ENCODE measurements at places on chromosomes 5 and 9.

DNA sequence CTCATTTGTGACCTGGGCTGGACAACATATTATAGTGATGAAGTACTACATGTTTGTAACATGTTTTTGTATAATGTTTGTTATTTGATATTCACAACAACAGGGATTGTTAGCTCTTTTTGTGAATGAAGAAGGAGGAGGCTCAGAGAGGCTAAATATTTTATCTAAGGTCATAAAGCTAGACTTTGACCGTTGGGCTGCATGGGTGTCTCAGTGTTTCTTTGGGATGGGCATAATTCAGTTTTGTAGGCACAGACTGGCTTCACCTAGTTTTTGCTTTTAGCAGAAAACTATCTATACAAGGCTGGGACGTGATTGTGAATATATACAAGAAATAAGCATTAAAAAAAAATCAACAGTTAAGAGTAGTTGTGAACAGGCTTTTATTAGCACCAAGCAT, 15.0 kb upstream of the GNG10 start:
- no peak for DNase-seq

GRCh38 chr5:8557728-8558127, 688.8 kb downstream of the MTRR start:
- DNase-seq, result no peak

DNA sequence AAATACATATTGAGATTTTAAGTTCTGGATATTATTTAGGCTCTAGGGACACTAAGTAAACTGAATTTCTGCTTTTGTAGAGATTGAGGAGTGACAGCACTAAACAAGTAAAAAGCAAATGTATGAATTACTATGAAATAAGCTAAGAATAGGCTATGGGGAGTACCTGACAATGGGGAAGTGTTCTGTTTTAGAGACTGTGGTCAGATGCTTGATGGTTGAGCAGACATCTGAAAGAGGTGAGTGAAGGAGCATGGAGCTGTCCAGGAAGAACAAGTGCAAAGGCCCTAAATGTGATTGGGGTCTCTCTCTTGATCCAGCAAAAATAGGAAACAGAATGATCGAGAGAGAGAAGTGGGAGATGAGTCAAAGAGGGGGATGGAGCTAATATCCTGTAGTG, 111.7 kb downstream of the JAKMIP2 start:
- DNase-seq, result no peak

- DNase-seq, result no peak
These were observed 9.0 kb downstream of the PPP3R2 start for GRCh38 chr9:101585740-101586139.

DNA sequence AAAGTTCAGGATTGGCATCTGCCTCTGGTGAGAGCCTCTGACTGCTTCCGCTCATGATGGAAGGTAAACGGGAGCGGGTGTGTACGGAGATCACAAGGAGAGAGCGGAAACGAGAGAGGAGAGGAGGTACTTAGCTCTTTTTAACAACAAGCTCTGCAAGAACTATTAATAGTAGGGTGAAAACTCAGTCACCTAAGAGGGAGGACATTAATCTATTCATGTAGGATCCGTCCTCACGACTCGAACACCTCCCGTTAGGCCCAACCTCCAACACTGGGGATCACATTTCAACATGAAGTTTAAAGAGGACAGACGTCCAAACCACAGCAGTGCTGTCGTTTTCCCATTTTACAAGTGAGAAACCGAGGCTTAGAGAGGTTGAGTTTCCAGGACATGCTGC, 173.7 kb downstream of the SLC28A3 start:
- no peak for DNase-seq

DNA sequence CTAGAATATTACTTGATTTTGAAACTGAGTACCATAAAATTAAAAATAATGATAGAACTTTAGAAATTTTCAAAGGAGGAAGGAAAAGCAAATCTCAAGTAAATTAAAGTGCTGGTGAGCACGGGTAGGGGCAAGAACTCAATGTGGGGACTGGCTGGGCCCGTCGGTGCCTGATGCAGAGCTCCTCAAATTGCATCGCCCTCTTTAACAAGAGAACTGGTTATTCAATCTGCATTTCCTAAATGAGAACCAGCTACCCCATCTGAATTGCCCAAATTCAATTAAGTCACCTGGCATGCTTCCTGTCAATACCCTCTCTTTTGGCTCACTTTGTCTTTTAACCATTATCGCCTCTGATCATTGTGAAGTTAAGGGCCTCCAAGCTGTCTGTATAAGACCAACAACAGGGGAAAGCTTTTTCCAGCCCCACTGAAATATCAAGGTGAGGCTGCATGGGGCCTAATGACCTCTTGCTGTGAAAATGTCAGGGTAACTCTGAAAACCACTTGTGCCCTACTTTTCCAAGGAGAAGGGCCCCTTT, 316.7 kb downstream of the SLIT3 start:
- DNase-seq, result no peak

GRCh38 chr5:59460368-59461153, 433.0 kb downstream of the PDE4D start:
- no peak for DNase-seq

GRCh38 chr9:71774920-71775319, 6.6 kb upstream of the CEMIP2 start:
- no peak for DNase-seq

DNA sequence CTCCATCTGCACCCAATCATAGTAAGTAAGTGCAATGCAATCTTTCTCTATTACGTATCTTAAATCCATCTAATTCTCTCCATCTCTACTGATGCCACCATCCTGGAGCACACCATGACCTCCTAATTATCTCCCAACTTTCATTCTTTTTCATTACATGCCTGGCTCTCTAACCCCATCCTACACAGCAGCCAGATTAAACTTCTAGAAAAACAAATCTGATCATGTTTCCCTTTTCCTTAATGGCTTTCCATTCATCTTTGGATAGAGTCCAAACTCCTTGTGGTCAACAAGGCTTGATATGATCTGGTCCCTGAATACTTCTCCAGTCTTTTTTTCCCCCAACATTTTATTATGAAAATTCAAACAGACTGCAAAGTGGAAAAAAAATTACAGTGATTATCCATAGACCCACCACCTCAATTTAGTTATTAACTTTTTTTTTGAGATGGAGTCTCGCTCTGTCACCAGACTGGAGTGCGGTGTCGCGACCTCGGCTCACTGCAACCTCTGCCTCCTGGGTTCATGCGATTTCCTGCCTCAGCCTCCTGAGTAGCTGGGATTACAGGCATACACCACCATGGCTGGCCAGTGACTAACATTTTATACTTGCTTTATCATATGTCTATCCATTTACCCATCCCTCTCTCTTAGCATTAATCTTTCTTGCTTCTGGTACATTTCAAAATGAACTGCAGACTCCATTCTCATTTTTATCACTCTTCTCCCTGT, 5.2 kb downstream of the PPP2R2B start:
- no peak for DNase-seq

DNA sequence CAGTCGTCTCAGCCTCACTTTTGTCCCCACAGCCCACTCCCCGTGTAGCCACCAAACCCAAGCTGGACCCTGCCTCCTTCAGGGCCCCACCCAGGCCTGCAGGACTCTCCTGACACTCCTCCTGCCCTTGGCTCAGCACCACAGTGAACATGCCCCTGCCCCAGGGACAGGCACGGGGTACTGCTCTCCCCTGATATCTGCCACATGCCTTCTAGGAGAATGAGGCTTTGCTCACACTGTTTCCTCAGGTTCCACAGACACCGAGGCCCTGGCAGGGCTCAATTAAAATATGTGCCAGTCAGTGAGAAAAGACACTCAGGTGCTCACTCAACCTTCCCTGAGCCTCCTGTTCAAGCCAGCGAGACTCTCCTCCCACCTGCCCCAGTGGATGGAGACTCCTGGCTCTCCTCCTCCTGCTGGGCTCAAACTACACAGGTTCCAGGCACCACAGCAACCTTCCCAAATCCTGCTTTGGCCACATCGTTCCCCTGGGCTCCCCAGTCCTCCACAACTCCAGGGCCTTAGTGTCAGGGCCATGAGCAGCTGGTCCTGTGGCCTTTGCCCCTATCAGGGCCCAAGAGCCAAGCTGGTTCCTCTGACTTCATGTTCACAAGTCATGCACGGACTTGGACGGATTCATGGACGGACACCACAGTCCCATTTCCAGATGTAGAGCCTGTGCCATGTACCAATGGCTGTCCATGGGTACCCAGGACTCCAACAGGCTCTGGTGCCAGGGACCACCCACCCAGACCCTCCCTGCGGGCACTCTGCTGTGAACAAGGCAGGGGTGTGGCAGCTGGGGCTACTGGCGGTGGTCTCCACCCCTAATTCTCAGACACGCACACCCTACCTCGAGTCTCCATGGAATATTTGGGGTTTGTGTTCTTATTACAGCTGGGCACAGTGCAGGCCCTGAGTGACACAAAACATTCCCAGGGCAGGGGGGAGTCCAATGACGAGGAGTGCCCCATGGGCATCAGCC, 36.6 kb downstream of the BICD2 start:
- no peak for DNase-seq

DNA sequence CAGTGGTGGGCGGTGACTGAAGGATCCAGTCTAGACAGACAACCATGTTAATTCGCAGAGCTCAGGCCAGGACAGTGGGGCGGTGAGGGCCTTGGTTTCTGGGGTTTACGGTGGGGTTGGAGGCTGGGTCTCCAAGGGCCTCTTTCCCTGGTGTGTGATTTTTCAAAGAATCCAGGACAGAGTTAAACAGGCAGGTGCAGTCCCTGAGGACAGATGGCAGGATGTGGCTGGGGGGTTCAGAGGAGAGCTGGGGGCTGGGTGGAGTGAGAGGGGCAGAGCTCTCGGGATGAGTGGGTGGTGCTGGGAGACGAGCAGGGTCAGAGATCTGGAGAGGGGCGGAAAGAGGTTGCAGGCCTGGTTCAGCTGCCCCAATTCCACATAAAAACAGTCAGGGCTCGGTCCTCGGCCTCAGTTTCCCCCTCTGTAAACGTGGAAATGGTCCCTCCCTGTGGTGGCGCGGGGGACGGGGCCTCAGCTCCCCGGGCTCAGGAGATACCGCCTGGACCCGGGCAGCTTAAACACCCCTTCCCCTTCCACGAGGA, 145.9 kb downstream of the GAPVD1 start:
- no peak for DNase-seq

- DNase-seq, result no peak
These were observed 14.9 kb downstream of the HMGXB3 start for GRCh38 chr5:150015415-150015814.

GRCh38 chr5:82422751-82423181, 144.6 kb upstream of the RPS23 start:
- DNase-seq, result no peak

DNA sequence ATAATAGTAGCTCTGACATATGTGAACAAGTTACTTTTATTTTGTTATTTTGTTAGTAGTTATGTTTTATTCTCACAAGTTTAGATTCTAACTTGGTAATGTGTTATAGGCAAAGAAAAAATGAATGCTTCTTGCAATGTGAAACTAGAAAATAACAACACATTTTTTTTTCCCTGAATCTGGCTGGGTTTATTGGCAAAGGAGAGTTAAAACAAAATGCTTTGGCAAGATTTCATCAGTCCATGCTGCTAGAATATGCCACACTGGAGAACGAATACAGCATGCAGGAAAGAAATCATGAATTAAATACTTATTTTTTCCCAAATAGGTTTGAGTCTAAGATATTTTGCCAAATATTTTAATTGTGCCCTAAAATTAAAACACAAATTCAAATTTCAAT, 1048.1 kb upstream of the ACO1 start:
- DNase-seq, result no peak

DNA sequence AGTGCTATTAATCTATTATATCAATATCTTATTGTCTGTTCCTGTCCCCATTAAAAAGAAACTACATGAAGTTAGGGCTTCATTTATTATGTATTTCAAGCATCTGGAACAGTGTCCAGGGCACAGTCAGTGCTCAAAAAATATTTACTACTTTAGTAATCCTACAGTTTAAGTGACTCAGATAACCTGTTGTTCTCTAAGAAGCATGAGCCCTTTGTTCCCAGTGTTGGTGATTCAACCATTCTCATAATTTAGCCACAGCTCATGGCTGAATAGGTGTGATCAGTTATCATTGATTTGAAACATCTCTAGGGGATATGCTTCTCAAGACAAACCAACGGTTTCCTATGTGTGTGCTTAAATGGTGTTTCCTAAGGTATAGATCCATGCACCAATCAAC, 292.7 kb downstream of the TMEM167A start:
- DNase-seq, result no peak

GRCh38 chr9:107480386-107480789, 9.2 kb downstream of the KLF4 start:
- DNase-seq, result no peak

DNA sequence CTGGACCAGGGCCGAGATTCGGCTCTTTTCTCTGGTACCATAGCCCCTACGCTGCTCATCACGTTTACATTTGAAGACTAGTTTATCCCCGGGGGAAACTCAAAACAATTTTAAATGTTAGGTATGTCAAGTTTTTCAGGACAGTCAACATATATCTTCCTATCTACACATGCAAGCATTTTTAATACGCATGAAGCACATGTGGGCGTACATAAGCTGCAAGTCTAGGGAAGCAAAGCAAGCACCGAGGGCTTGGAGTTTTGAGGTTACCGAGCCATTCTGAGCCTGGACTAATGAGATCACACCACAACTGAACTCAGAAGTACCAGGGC, 154.4 kb downstream of the AUH start:
- no peak for DNase-seq

GRCh38 chr9:132862533-132862932, 15.6 kb downstream of the AK8 start:
- DNase-seq, result no peak

DNA sequence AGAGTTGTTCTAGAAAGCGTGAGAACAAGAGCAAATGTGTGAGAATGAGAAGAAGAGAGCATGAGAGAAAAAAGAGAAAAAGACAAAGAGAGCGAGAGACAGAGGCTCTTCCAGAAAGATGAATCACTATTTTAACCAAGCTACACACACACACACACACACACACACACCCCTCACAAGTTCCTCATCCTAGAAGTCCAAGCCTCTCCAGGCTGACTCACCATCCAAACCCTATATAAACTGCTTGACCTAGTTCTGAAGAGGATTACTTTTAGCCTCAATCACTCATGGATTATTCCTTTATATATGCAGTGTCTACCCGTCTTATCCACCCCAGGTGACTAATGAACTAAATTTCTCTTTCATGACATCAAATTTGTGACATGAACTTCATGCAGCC, 37.6 kb downstream of the C9orf57 start:
- DNase-seq, result no peak

DNA sequence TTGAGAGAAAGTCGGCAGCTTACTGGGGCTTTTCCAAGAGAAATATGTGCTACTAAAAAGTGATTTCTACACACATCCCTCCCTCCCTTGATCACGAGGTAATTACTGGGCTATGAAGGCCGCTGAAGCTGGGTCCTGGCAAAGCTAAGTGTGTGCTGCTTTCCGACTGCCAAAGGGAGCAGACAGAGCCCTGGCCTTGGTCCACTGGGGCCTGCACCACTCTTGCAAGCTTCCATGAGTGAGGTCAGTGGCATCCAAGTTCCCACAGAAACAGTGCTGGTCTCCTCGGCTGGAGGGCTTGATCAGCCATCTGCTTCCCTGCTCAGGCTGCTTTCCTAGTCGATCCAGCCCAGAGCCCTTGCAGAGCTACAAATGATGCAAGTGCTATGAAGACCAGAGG, 154.8 kb upstream of the LHFPL2 start:
- DNase-seq, result no peak

- no peak for DNase-seq
These were observed 29.8 kb downstream of the TARS1 start for GRCh38 chr5:33470544-33470943.

GRCh38 chr9:107375001-107375400, 91.9 kb downstream of the RAD23B start:
- no peak for DNase-seq

- DNase-seq, result no peak
These were observed 24.1 kb upstream of the IL6ST start for GRCh38 chr5:56018832-56019231.

GRCh38 chr5:172705576-172706084, 64.6 kb downstream of the NEURL1B start:
- DNase-seq, result no peak

GRCh38 chr5:172548981-172549687, 91.9 kb upstream of the NEURL1B start:
- no peak for DNase-seq

All from stimulated activated CD4-positive, alpha-beta T cell treated with anti-CD3 and anti-CD28 coated beads, Interleukin-4, amount 100 ng/mL, for 1 hour (primary cell).